T-cell (primary cell): ENCODE measurements at places on chromosomes 12 and 14. TPM values are rescaled to one million over a fixed set of nuclear protein-coding genes. Genes with fewer than 3 reads are reported as not detected.

Gene SLC10A1
- total RNA-seq, result not detected

Gene TRHDE
- total RNA-seq, result not detected

Gene GLI1
- 0.82 TPM for total RNA-seq

GRCh38 chr12:71949646-71950045 is 11.0 kb downstream of the TPH2 start:
- H3K4me3 ChIP-seq, result no peak overlapping the region
- H3K36me3 ChIP-seq, result no peaks in the 10 kb centered on the region
- peaks cover 6% of the 10 kb centered on the region for H3K27me3 ChIP-seq
- H3K27ac ChIP-seq, result no peak overlapping the region
- no peak for DNase-seq

- H3K27ac ChIP-seq, result no peak overlapping the region
- DNase-seq, result no peak
- no peaks in the 10 kb centered on the region for H3K27me3 ChIP-seq
- H3K36me3 ChIP-seq, result no peaks in the 10 kb centered on the region
Observed at GRCh38 chr12:110693731-110694130, 4.8 kb upstream of the HVCN1 start.

GRCh38 chr14:64968651-64969050 is 3.5 kb downstream of the RAB15 start:
- H3K36me3 ChIP-seq, result no peaks in the 10 kb centered on the region
- DNase-seq, result no peak
- peaks cover 16% of the 10 kb centered on the region for H3K4me1 ChIP-seq
- no peaks in the 10 kb centered on the region for H3K27me3 ChIP-seq

GRCh38 chr12:86293682-86294240 is 37.6 kb upstream of the MGAT4C start:
- no peak overlapping the region for H3K27ac ChIP-seq
- DNase-seq, result no peak
- no peaks in the 10 kb centered on the region for H3K27me3 ChIP-seq
- H3K36me3 ChIP-seq, result no peaks in the 10 kb centered on the region
- H3K4me1 ChIP-seq, result no peaks in the 10 kb centered on the region
- no peak overlapping the region for H3K4me3 ChIP-seq

GRCh38 chr14:51544471-51544870 is 107.2 kb upstream of the FRMD6 start:
- no peak for DNase-seq
- no peaks in the 10 kb centered on the region for H3K27me3 ChIP-seq
- H3K27ac ChIP-seq, result no peak overlapping the region
- no peaks in the 10 kb centered on the region for H3K4me1 ChIP-seq
- H3K4me3 ChIP-seq, result no peak overlapping the region

DNA sequence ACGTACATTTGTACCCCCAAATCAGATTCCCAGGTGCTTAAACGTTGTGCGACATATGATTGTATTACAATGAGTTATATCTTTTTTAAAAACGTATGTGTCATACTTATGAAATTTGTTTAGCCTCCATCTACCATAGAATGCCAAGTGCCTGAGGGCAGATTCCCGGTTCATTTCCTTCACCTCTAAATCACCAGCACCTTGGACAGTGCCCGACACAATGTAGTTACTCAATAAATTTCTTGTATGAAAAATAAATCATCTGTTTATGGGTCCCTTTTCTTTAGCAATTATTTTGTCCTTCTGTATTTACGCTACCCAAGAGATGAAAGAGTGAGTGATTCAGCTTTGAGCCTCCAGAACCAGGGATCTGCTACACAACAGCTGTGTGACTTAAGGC is 157.4 kb downstream of the TBX5 start:
- no peaks in the 10 kb centered on the region for H3K4me1 ChIP-seq
- DNase-seq, result no peak
- peaks cover 5% of the 10 kb centered on the region for H3K27me3 ChIP-seq
- no peak overlapping the region for H3K4me3 ChIP-seq
